ENCODE measurements at places on chromosomes 2 and 18.

DNA sequence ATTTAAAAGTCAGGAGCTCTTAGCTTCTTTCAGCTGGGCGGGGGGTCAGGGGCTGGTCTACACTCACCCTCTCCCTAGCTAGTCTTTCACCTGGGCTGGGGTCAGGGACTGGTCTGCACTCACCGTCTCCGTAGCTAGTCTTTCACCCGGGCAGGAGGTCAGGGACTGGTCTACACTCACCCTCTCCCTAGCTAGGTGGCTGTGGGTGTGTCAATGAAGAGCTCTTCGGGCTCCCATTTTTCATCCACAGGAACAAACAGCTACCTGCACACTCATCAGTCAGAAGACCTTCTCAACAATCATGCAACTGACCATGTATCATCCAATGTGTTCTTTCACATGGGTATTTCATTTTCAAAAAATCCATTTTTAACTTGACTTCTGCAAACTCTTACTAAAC lies 8.0 kb downstream of the CHST10 start:
- DNase-seq = no peak

GRCh38 chr18:9835113-9835755 lies 50.5 kb upstream of the TXNDC2 start:
- DNase-seq = no peak

- no peak for DNase-seq
Observed at GRCh38 chr18:54209471-54210180, 14.8 kb downstream of the MBD2 start.

DNA sequence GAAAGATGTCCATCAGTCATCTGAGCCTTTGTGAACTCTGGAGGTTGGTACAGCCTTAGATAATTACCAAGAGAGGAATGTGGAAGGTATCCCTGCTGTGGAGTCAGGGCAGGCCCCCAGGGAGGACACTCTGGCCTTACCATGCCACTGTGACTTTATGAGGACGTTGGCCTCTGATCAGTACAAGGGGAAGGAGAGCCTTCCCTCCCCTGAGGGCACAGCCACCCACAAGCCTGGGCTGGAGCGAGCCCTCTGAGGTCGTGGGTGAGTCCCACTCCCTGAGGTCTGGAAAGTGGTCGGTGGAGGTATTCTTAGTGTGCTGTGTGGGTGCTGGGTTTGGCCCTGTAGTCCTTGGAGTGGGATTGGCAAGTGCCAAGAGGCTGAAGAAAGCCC lies 91.6 kb downstream of the STPG4 start:
- no peak for DNase-seq

- DNase-seq = no peak
Observed at GRCh38 chr2:178277741-178278197, 83.5 kb downstream of the OSBPL6 start.

GRCh38 chr2:226526716-226527115 lies 272.9 kb downstream of the IRS1 start:
- DNase-seq = no peak

DNA sequence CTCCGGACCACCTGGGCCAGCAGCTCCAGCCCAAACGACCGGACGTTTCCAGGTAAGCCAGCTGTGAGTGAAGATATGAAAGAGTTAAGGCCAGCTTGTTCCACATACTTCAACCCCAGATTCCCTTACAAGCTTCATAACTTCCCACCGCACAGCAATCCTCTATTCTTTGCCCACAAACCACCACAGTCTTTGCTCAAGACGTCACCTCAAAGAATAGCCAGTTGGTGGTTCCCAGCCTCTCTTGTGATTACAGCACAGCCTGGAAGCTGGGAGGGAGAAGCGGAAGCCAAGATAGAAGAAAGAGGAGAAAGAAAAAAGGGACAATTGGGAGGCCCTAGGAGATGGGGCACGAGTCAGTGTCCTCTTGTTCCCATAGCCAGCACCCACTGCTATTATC lies 70.6 kb downstream of the NRP2 start:
- DNase-seq = no peak

DNA sequence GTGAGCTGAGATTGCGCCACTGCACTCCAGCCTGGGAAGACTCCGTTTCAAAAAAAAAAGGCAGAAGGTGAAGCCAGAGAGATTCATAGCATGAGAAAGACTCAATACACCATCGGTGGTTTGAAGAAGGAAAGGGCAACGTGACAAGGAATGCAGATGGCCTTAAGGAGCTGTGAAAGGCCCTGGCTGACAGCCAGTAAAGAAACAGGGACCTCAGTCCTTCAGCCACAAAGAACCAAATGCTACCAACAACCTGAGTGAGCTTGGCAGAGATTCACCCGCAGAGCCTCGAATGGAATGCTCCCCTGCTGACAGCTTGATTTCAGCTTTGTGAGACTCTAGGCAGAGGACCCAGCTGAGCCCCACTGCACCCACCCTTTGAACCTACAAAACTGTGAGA lies 154.9 kb upstream of the NDUFV2 start:
- no peak for DNase-seq

DNA sequence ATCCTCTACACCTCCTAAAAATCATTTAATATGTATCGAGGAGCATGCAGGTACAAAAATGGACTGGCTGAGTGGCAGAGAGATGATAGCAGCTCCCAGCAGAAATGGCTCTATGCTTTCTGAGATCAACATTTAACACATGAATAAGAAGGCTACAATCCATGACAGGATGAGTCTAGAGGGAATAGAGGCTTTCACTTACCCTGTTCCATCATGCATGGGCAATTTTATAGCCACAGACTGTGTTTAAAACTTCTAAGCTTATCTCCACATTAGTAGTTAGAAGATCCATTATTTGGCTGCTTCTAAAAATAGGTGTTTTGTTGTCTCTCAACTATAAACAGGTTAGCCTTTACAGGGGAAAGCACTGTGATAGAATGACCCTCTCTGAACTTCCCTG lies 149.1 kb upstream of the ARHGAP28 start:
- no peak for DNase-seq

DNA sequence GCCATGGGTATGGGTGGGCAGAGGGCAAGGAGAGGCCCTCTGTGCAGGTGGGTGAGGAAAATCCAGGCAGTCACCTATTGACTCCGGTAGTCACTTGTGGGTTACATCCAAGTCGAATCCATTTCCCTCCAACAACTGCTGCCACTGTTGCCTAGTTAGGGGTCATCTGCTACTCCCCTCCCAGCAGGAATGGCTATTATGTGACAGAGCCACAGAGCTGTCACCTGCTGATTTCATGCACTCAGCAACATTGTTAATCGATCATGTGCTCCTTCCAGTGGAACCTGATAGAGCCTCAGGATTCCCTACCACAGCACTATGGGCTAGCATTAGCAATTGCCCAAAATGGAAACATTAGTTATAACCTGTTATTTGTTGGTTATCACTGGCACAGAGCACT lies 31.4 kb downstream of the POLR1A start:
- DNase-seq = no peak

DNA sequence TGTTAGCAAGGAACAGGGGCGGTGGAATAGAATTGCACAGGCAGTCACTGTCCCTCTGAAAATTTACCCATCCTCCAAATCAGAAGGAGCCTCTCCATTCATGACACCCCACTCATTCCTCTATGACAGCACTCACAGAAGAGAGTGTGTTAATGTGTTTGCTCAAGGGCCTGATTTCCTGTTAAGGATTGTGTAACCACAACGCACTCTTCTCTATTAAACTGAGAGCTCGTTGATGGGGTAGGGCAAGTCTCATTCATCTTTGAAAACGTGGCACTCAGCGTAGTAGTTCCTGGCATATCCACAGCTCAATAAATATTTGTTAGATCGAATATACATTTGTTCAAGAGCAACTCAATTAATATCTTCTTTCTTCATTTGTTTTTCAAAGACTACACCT lies 106.4 kb downstream of the VAPA start:
- DNase-seq = no peak

DNA sequence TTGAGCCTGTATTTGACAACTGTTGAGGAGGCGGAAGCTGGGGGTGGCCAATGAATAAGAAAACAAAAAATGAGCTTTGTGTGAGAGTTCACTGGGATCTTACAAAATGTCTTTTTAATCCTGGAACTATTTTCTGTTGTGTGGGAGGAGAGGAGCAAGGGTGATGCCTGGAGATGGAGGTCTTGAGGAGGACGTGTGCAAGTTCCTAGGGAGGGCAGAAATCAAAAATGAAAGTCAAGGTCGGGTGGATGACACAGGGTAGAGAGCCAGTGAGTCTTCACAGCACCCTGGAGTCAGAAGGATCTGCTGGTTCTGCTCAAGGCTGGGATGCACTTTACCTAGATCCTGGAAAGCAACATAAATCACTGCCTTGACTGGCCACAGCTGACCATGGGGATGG lies 180.3 kb upstream of the PKDCC start:
- no peak for DNase-seq

DNA sequence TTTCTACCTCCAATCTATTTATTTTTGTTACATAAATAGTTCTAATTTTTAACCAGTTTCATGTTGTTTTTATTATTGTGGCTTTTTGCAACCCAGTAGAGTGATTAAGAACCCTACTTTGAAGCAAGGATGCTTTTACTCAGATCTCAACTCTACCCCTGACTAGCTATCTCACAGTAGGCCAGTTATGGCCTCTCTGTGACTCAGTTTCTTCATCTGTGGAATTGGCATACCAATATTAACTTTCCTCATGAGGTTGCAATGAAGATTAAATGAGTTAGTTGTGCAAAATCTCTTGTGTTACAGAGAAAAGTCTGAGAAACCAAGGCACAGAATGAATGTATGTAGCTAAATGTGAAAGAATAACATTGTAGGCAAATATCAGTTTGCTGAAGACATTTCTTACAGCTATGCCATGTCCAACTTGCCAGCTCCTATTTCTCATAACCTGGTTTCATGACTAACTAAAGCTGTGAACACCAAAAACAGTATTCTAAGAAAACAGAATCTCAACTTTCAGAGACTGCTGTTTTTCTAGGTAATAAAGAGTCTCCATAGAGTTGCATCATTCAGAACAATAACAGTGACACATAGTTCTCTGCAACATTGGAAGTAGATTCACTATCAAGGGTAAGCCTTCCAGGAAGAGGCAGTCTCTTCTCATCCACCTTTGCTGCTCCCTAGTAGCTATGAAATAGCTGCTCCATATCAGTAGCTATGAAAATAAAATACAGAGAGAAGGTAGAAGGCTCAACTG lies 33.2 kb upstream of the CYTIP start:
- no peak for DNase-seq

DNA sequence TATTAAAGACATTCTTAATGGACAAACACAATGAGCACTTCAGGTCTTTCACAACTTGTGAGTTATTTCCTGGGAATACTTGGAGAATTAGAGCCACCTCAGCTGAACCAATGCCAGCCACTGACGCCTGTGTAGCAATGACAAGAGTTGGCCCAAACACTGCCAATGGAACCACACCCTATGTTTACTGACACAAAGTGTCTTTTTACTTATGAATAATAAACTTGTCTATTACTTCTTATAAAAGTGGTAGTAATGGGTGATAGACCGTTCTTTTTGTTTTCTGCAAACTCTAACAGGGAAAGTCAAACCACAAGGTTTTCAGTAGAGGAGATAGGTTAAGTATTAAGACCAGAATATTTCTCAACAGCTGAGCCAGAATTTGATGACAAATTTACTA lies 12.5 kb upstream of the CHAC2 start:
- no peak for DNase-seq
